ENCODE measurements at places on chromosomes 2 and 18. TPM values are rescaled to one million over a fixed set of nuclear protein-coding genes. Genes with fewer than 3 reads are reported as not detected.

SERPINB10 gene
- total RNA-seq, result not detected

DNA sequence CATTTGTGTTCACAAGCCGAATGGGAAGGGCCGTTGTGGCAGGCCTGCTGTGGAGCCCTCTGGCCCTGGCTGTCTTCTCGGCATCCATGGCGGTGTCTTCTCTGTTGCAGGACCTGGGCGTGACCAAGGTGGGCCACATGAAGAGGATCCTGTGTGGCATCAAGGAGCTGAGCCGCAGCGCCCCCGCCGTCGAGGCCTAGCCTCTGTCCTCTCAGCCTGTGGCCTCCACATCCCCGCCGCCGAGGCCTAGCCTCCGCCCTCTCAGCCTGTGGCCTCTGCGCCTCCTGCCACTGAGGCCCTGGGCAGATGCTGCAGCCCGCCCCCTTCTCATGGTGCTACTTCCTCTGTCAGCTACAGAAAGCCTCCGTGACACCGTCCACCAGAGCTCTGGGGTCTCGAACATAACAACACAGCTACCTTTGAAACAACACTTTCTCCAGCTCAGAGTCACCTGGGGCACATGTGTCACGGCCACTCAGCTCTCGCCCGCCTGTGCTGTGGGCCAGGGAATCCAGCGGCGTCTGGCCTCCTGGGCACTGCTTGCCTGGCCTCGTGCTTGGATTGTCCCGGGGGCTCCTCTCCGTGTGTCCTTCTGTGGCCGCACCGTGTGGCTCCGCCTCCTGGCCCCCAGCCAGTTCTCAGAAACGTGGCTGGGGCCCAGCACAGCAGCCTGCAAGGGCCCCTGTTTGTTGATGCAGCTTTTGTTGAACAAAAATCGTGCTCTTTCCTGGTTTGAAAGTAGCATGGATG is 97.1 kb downstream of the USP40 start:
- peaks cover 25% of the 10 kb centered on the region for H3K36me3 ChIP-seq
- no peaks in the 10 kb centered on the region for H3K27me3 ChIP-seq
- no peak overlapping the region for H3K27ac ChIP-seq

DNA sequence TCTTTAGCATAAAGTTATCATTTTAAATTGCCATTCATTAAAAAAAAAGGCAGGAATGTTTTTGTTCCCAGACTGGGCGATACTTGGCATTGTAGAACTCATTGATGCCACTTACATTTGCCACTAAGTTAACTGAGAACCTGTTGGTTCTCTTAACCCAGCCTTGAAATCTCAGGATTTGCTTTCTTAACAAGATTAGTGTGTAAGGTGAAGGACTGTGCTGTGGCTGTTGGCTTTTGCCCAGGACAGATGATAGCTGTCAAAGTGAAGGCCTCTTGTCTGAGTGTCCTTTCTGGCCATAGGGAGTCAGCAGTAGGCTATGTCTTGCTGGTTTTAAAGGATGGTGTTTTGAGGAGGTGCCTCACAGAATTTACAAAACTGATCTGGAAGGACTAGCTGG is 2.6 kb downstream of the DPYSL5 start:
- DNase-seq, result no peak
- peaks cover 9% of the 10 kb centered on the region for H3K4me1 ChIP-seq
- H3K4me3 ChIP-seq, result peak overlapping the region; percentile 54
- no peak overlapping the region for H3K27ac ChIP-seq

DNA sequence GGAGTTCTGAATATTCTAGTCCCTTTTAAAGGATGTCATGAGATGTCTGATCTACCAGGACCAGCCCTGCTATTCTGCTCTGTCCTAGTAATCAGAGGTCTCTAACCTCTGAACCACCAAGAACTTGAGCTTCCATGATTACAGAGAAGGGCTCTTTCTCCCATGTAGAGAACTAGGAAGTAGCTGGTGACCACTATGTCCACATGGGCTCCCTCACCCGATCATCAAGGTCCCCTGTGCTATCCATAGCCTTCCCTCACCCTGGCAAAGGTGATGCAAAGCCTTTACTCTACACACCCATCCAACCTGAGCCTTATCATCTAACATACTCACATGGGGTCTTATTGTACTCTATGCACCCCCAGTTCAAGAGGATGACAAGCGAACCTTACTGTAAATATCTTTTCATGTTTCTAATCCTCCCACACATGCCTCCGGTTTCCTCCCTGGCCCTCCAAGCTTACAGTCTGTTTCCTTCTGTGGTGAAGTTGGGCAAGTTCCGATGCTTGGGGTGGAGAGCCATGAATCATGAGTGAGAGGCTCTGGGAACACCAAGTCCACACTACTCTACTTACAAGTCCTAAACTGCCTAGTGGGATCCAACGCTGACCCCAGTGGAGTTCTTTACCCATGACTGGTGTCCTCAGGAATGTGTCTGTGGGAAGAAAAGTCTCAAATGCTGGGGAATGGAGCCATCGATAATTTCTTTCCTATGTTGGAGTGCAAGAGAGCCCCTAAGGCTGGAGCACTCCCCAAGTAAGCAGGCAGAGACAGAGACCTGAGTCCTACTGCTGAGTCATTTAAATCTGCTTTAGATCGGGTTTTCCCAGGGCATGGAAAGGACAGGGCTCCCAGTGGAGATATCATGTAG is 73.3 kb upstream of the KLF7 start:
- H3K4me1 ChIP-seq, result peaks cover 17% of the 10 kb centered on the region
- no peak overlapping the region for H3K4me3 ChIP-seq
- no peak for DNase-seq
- no peak overlapping the region for H3K27ac ChIP-seq

DNA sequence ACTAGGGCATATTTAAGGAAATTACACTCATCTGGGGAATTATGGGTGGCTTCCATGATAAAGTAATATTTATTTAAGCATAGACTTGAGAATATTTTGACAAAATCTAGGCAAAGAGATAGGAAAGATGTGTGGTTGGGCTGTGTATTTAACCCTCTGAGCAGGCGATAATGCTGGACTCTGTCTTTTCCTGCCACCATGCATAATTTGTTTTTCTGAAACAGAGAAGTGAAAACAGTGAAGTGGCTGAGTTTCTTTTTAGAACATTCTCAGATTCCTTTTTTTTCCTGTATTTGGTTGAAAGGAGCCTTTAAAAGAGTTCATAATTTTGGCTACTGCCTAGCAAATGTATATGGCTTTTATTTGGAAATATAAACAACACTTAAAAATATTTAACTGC is 104.8 kb upstream of the CDH19 start:
- no peak overlapping the region for H3K4me3 ChIP-seq
- H3K27ac ChIP-seq, result no peak overlapping the region
- H3K27me3 ChIP-seq, result no peaks in the 10 kb centered on the region
- no peaks in the 10 kb centered on the region for H3K4me1 ChIP-seq

IL1A gene
- total RNA-seq, result 0.42 TPM

OR6B2 gene
- total RNA-seq, result not detected

- H3K4me1 ChIP-seq, result peaks cover 26% of the 10 kb centered on the region
- no peaks in the 10 kb centered on the region for H3K27me3 ChIP-seq
- DNase-seq, result no peak
- peaks cover 13% of the 10 kb centered on the region for H3K36me3 ChIP-seq
Measured at GRCh38 chr18:78587096-78587495, 392.5 kb upstream of the SALL3 start.

GRCh38 chr2:126359494-126359893 is 296.5 kb upstream of the GYPC start:
- no peak for DNase-seq
- no peaks in the 10 kb centered on the region for H3K4me1 ChIP-seq
- peaks cover 6% of the 10 kb centered on the region for H3K27me3 ChIP-seq

GRCh38 chr2:230658877-230659652 is 53.6 kb upstream of the CAB39 start:
- H3K27ac ChIP-seq, result no peak overlapping the region
- no peak overlapping the region for H3K4me3 ChIP-seq
- H3K27me3 ChIP-seq, result no peaks in the 10 kb centered on the region
- peaks cover 42% of the 10 kb centered on the region for H3K4me1 ChIP-seq
- no peaks in the 10 kb centered on the region for H3K36me3 ChIP-seq
- DNase-seq, result no peak

DNA sequence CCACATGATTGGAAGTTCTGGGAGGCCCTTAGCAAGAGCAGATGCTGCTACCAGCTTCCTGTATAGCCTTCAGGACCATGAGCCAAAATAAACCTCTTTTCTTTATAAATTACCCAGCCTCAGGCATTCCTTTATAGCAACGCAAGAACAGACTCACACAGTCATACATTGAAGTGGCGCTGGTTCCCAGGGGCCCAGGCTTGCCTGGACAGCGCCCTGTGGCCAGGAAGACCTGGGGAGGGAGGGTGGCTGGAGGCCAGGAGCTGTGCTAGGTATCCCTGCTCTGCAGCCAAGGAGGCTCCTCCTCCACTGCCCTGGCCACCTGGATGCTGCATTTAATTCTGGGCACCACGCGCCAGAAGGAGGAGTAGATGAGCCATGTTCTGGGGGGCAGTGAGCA is 98.1 kb downstream of the AGAP1 start:
- H3K27me3 ChIP-seq, result no peaks in the 10 kb centered on the region
- no peak overlapping the region for H3K4me3 ChIP-seq
- no peaks in the 10 kb centered on the region for H3K36me3 ChIP-seq
- no peak overlapping the region for H3K27ac ChIP-seq
- no peak for DNase-seq

- H3K4me3 ChIP-seq, result no peak overlapping the region
- peak; percentile 36 for DNase-seq
- no peaks in the 10 kb centered on the region for H3K27me3 ChIP-seq
Measured at GRCh38 chr18:75125382-75126331, 83.3 kb downstream of the PTGR3 start.

- H3K27ac ChIP-seq, result no peak overlapping the region
- no peaks in the 10 kb centered on the region for H3K36me3 ChIP-seq
- DNase-seq, result peak; percentile 23
- peaks cover 81% of the 10 kb centered on the region for H3K27me3 ChIP-seq
- H3K4me1 ChIP-seq, result peaks cover 20% of the 10 kb centered on the region
Measured at GRCh38 chr2:86789687-86790133, 1.0 kb downstream of the CD8A start.

GPR17 gene
- not detected for total RNA-seq

DNA sequence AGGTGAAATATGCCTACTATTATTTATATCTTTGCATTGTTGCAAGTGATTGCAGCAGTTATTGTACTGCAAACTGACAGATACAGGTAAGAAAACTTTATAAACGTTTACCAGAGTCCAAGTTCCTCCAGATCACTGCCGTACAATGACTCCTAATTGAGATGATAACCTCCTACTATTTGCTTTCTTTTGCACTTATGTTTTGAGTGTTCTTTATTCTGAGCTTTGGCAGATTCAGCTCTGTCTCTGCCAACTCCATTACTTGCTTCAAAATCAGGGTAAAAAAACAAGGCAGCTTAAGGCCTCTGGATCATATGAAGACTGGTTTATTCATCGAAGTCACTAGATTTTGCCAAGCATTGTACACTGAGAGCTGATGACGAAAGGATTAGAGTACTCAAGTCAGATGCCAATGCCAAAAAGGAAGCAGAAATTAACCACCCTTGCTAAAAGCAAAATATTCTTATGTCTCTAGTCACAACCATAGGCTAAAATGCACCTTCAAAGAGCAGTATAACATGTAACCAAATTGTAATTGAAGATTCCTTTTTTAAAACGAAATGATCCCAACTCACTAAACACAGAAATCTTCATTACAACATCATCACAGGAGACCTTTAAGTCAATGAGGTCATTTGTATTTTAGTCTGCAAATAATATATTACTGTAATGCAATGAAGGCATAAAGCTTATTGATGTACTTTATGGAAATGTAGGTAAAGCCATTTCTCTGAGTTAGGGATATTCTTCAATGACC is 10.5 kb upstream of the IKZF2 start:
- H3K27ac ChIP-seq, result no peak overlapping the region
- DNase-seq, result no peak
- H3K27me3 ChIP-seq, result no peaks in the 10 kb centered on the region
- no peaks in the 10 kb centered on the region for H3K4me1 ChIP-seq

AFF3 gene
- total RNA-seq, result 1.2 TPM

DYNC2LI1 gene
- 7.0 TPM for total RNA-seq

DES gene
- 3.5 TPM for total RNA-seq

ZNF892 gene
- 10.8 TPM for total RNA-seq

DNA sequence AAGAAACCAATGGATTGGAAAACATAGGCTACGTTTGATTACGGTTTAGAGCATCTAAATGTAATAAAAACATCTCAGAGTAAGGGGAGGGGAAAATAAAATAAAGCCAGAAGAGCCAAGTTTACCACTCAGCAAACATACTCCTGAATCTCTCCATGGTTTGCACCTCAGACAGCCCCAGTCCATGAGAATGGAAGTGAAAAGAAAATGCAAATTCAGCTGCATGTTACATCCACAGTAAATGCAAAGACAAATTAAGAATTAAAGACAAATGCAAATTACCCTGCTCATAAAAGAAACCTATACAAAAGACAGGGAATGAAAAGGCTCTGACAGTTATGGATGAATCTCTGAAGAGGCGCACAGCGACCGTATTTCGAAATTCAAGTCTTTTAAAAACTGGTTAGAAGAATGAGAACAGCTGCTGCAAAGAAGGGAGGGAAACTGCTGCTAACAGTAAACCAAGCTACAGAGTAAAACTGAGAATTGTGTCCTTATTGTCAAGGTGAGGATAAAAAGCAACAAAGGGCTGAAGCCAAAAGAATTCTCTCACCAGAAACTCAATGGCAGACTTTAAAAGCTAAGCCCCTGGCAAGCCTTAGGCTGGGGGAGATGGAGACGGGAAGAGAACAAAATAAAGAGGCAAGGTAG is 197.9 kb upstream of the ACVR2A start:
- H3K27me3 ChIP-seq, result no peaks in the 10 kb centered on the region
- no peak overlapping the region for H3K4me3 ChIP-seq
- H3K27ac ChIP-seq, result peak overlapping the region; percentile 32

- no peaks in the 10 kb centered on the region for H3K4me1 ChIP-seq
- no peaks in the 10 kb centered on the region for H3K27me3 ChIP-seq
- H3K27ac ChIP-seq, result no peak overlapping the region
- DNase-seq, result no peak
- H3K4me3 ChIP-seq, result no peak overlapping the region
- H3K36me3 ChIP-seq, result no peaks in the 10 kb centered on the region
Measured at GRCh38 chr2:48600917-48601316, 16.7 kb upstream of the GTF2A1L start.

DNA sequence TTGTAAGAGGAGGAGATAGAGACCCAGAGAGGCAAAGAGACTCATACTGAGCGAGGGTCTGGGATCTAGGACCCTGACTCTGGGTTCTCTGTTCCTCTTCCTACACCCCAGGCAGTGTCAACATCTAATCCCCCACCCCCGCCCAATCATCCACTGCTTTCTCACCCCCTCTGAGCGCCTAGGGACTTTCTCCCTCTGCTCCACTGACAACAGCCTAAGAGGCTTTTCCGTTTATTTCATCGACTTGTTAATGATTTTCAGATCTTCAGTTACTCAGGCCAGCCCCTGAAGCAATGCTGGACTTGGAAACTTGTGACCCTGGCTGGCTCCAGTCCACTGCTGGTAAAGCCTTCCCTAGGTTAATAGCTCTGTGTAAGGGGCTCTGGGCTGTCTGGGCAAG is 65.1 kb downstream of the TFCP2L1 start:
- no peaks in the 10 kb centered on the region for H3K4me1 ChIP-seq
- no peaks in the 10 kb centered on the region for H3K27me3 ChIP-seq
- no peaks in the 10 kb centered on the region for H3K36me3 ChIP-seq
- no peak overlapping the region for H3K4me3 ChIP-seq
- no peak overlapping the region for H3K27ac ChIP-seq

GRCh38 chr2:195252018-195252417 is 405.0 kb upstream of the SLC39A10 start:
- no peak overlapping the region for H3K4me3 ChIP-seq
- H3K27ac ChIP-seq, result no peak overlapping the region
- H3K27me3 ChIP-seq, result no peaks in the 10 kb centered on the region
- peak; percentile 39 for DNase-seq

GRCh38 chr2:191620144-191620543 is 57.8 kb upstream of the NABP1 start:
- DNase-seq, result no peak
- no peak overlapping the region for H3K4me3 ChIP-seq
- no peak overlapping the region for H3K27ac ChIP-seq
- no peaks in the 10 kb centered on the region for H3K36me3 ChIP-seq
